ENCODE measurements at places on chromosomes 6 and 20.

DNA sequence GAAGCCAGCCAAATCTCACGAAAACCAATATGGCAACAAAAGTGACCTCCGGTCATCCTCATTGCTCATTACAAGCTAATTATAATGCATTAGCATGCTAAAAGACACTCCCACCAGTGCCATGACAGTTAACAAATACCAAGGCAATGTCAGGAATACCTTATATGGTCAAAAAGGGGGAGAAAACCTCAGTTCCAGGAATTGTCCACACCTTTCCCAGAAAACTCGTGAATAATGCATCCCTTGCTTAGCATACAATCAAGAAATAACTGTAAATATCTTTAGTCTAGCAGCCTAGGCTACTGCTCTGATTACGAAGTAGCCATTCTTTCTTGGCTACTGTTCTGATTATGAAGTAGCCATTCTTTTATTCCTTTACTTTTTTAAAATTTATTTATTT, 112.5 kb upstream of the FKBP1C start:
- no peak for DNase-seq

- DNase-seq = no peak
These were observed 64.6 kb downstream of the PTPRA start for GRCh38 chr20:2937902-2938301.

GRCh38 chr6:36612101-36612625, 18.0 kb downstream of the SRSF3 start:
- DNase-seq = no peak

DNA sequence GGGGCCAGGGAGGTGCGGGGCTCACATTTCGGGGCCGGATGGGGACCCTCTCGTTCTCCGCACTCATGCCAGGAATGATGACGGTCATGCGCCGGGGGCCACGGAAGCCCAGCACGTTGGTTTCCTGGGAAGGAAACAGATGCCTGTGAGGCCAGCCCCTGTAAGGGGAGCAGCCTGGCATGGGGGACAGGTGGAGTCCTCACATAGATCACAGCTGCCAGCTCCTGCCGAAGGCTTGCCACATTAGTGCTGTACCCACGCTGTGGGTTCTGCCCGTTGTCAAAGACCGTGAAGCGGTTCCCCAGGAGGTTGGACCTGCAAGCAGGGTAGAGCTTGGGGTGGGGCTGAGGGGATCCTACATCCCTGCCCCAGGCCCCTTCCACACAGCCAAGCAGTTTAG, 6.7 kb upstream of the TEAD3 start:
- peak; percentile 35 for DNase-seq

DNA sequence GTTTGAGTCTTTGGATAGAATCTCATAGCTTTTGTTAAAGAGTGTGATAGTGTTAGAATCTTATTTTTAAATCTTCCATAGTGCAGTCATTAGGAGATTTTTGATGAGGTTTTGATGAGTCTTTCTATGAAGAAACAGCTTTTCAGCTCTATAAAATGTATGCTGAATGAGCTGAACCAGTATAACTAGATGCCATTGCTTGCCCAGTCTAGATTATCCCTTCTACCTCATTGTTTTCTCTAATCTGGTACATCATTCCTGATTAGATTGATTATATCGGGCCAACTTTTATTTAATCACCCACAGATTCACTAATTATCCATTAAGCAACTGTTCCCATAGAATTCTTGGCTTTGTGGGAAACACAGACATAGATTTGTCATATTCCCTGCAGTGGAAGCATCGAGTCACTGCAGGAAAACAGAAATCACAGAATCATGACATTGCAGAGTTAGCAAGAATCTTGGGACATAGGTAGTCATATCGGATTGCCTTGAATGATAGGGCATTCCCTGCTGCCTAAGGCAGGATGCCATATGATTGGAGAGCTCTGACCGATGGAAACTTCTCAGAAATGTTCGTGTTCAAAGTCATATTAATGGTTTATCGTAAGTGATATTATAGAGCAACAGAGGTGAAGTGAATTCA, 882.7 kb upstream of the FLRT3 start:
- no peak for DNase-seq

GRCh38 chr6:34580707-34581560, 24.8 kb upstream of the SPDEF start:
- DNase-seq = peak; percentile 84

GRCh38 chr6:107806691-107807090, 17.4 kb downstream of the SCML4 start:
- peak; percentile 97 for DNase-seq

DNA sequence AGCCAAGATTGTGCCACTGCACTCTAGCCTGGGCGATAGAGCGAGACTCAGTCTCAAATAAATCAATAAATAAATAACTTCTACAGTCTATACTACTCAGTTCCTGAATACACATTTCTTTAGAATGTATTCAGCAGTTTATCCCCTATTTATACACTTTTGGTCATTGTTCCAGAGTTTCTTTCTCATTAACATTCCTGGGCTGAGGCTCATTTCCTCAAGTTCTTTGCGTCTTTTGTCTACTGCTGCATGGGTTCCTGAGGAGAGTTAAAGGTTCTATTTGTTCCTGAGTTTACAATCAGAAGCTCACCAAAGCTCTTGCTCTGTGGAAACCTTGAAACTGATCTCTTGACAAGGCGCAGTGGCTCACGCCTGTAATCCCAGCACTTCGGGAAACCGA, 37.7 kb upstream of the SASH1 start:
- DNase-seq = no peak

GRCh38 chr6:15697895-15698294, 35.1 kb upstream of the DTNBP1 start:
- no peak for DNase-seq

- DNase-seq = peak; percentile 76
These were observed 26.7 kb downstream of the ARFGEF3 start for GRCh38 chr6:138188278-138188941.

- peak; percentile 82 for DNase-seq
These were observed 61.7 kb downstream of the PYGB start for GRCh38 chr20:25309395-25310267.

GRCh38 chr20:21180248-21180647, 54.4 kb downstream of the KIZ start:
- no peak for DNase-seq

DNA sequence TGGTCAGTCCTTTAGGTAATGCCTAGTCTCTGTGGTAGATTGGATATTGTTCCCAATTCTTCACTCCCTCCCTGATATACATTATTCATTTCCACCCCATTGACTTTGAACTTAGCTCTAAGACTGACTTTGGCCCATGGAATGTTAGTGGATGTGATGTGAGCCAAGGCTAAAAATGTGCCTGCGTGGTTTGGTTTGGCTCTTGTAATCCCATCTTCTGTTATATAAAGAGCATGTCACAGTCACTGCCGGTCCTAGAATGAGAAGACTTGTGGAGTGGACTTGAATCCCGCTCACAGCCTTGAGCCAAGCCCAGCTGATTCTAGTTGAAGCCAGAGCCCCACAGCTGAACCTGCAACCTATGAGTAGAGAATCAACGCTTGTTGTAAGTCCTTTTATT, 23.6 kb upstream of the DNAAF9 start:
- DNase-seq = no peak

DNA sequence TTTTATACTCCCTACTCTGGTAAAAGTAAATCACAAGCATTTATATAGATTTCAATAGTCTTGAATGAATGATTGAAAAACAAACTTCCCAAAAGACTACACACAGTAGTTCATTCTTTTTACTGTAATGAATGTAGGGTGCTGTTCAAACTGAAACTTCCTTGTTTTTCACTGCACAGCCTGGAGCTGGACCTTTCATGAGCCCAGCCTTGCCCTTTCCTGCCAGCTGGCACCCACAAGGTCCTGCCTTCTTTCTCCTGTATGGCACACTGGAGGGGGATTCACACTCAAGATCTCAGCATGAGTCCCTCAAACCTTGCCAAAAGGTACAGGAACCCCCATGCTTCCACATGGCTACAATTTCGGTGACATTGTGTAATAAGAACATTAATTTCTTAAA, 50.9 kb downstream of the COL12A1 start:
- no peak for DNase-seq

DNA sequence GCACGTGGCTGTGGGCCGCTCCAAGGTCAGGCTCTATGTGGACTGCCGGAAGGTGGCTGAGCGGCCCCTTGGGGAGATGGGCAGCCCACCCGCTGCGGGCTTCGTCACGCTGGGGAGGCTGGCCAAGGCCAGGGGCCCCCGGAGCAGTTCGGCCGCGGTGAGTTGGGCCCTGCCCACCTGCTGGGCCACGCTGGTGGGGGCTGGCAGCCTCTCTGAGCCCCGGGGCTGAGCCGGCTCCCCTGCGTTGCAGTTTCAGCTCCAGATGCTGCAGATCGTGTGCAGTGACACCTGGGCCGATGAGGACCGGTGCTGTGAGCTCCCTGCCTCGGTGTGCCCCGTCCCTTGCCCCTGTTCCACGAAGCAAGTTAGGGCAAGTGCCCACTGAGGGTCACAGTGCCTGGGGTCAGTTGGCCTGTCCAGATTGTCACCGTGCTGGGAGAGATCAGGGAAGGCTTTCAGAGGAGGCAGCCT, 27.1 kb downstream of the COL20A1 start:
- no peak for DNase-seq

DNA sequence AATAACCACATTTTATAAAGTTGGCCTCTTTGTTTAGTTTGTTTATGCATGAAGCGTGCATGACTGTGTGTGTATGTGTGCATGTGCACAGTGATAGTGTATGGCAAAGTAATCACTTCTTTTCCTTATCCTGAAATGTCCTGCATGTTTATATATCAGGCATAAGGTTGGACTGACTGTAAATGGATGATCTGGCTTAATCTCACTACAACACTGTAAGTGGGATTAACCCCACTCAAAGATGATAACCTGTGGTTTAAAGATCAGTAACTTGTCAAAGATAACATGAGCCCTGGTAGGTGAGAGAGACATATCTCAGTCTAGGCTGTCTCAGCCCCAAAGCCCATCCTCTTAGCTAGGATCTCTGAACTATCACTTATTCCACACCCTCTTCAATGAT, 376.6 kb upstream of the TSHZ2 start:
- DNase-seq = no peak

DNA sequence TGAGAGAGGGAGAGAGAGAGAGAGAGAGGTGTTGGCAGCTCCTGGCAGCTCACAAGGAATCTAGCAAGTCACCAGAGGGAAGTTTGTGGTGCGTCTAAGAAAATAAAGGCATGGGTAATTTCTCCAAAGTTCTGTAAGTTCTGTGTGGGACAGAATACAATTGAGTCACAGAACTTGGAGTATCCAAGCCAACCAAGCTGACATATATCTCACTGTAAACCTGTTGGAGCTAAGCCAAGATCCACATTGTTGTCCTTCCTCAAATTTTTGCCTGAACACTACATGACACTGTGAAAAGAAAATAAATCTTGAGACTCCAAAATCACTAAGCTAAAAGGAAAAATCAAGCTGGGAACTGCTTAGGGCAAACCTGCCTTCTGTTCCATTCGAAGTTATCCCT, 436.7 kb downstream of the MEI4 start:
- no peak for DNase-seq

- DNase-seq = no peak
These were observed 146.1 kb downstream of the EDN1 start for GRCh38 chr6:12436224-12436623.

GRCh38 chr6:3340358-3340802, 81.6 kb downstream of the PSMG4 start:
- DNase-seq = no peak

GRCh38 chr6:73083886-73084285, 141.4 kb downstream of the KHDC1L start:
- peak; percentile 35 for DNase-seq

GRCh38 chr20:25296094-25297093, 48.5 kb downstream of the PYGB start:
- peak; percentile 56 for DNase-seq

DNA sequence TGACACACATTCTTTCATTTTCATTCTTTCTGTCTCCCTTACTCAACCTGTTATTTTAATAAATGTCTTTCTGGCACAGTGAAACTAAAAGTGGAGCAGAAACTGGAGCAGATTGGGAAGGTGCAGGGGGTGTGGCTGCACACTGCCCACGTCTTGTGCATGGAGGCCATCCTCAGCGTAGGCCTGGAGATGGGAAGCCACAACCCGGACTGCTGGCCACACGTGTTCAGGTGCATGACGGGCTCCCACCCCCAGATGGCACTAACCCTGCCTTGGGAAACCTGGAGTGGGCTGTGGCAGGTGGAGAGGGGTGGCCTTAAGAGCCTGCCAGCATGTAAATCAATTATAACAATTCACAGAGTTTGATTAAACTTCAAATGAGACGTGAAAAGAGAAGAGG, 71.4 kb upstream of the PBOV1 start:
- DNase-seq = peak; percentile 65

DNA sequence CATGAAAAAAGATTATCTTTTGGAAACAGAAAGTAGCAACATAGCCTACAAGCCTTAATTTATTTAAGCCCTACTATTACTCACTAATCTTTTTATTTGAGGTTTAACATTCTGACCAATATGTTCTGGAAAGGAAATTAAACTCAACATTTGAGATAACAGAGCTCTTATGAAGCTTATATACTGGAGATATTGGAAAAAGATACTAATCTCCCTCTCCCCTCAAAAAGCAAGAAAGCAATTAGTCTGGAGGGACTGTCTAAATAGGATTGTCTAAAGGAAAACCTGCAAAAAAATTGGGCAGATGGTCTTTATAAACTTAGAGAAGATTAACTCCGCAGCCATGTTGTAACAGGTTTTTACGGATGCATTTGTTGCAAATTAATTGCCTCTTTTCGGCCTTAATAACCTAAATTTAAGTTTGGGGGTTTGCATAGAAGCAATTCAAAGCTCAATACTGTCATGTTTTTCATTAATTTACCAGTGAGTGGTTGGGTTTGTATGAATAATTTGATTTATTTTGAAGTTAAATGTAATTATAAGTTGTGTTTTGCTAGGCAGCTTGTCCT, 79.1 kb downstream of the SHLD1 start:
- peak; percentile 19 for DNase-seq

- no peak for DNase-seq
These were observed 211.0 kb downstream of the WDR27 start for GRCh38 chr6:169490830-169491229.

- DNase-seq = peak; percentile 38
These were observed 700 bp upstream of the MCUR1 start for GRCh38 chr6:13814938-13815575.

- DNase-seq = peak; percentile 54
These were observed 25.0 kb upstream of the POPDC3 start for GRCh38 chr6:105204768-105205167.

- DNase-seq = no peak
These were observed 73.2 kb downstream of the VEGFA start for GRCh38 chr6:43843097-43843645.
